ENCODE measurements at places on chromosomes 3 and 15. TPM values are rescaled to one million over a fixed set of nuclear protein-coding genes. Genes with fewer than 3 reads are reported as not detected.

GRCh38 chr3:46130631-46131310, 77.3 kb downstream of the CCR1 start:
- DNase-seq = no peak

GRCh38 chr3:28018925-28019718, 222.3 kb upstream of the CMC1 start:
- no peak for DNase-seq

- DNase-seq = no peak
Measured at GRCh38 chr3:36918050-36918449, 26.8 kb downstream of the TRANK1 start.

GRCh38 chr15:71189718-71190117, 74.4 kb downstream of the THSD4 start:
- no peak for DNase-seq

Gene RTP1
- total RNA-seq = not detected

Gene GHRL
- total RNA-seq = not detected

- DNase-seq = no peak
Measured at GRCh38 chr15:81948751-81949150, 97.1 kb downstream of the MEX3B start.

- DNase-seq = no peak
Measured at GRCh38 chr3:713006-713621, 379.7 kb upstream of the CNTN6 start.

All from left cardiac atrium (tissue), 4 donors.